Amniotic epithelial cell (primary cell): ENCODE measurements at places on chromosomes 2 and 18.

GRCh38 chr18:74950479-74950878 lies 258.5 kb downstream of the PTGR3 start:
- no peak for DNase-seq

GRCh38 chr2:100610381-100610831 lies 47.6 kb downstream of the PDCL3 start:
- peak; percentile 58 for DNase-seq

DNA sequence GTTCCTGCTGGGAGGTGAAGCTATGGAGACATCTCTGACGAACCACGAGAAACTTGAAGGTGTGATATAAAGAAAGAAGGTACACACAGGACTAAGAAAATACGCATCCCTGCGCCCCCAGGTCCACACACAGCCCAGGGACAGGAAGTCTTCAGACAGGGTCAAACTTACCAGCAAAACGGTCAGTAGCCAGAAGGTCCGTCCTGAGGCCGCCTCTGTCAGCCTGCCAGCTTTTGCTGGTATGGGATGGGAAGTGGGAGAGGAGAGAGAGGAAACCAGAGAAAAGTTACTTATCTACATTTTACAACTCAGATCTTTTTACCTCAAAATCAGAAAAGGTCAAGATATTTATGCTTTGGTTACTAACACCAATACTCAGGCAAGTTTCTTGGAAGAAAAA lies 47.2 kb downstream of the HDLBP start:
- DNase-seq = no peak

GRCh38 chr2:142521492-142521891 lies 356.0 kb upstream of the KYNU start:
- no peak for DNase-seq

- peak; percentile 21 for DNase-seq
These were observed 42.4 kb upstream of the KDM3A start for GRCh38 chr2:86398500-86399474.

- no peak for DNase-seq
These were observed 52.8 kb upstream of the SLC66A3 start for GRCh38 chr2:11102466-11102865.

DNA sequence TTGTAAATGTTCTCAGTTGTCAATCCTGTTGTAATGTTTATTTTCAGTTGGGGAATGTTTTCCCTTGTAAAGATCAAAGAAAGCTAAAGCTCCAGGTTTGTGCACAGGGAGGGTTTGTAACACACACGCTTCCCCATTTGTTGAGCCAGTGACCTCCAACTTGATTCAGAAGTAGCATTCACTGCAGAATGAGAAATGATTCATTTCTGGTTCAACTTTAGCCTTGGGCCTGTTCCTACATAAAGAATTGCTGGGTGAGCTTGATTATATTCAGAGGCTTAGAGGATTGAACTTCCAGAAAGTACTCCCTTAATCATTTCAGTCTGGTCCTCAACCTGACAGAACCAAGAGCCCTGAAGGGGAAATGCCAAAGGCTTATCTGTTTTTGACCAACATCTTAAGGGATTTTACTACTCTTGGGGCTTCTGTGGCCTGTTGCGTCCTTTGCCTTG lies 70.6 kb upstream of the CAVIN2 start:
- peak; percentile 93 for DNase-seq

DNA sequence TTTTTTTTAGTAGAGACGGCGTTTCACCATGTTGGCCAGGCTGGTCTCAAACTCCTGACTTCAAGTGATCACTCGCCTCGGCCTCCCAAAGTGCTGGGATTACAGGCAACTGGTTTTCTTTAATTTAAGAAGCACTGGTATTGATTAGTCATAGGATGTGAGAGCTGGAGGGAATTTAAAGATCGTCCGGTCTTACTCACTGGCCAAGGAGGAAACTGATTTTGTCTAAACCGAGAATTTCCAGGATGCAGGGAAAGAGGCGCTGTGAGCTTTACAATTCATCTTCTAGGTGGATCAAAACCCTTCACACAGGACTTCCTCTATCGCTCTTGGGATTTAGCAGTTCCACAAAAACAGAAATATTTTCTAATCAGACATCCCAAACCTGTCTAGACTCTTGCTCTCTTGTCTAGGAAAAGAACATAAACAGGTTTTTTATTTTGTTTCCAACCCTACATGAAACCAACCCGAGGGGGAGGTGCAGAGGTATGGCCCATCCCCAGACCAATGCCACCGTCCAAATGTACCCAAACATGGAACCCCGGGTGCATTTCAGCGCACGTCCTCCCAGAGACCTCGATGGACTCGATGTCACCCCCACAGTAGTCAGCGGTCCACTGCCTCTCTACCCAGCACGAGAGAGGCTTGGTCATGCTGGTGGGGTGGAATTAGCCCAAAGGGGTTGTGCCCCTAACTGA lies 12.5 kb upstream of the TUBB6 start:
- no peak for DNase-seq

GRCh38 chr18:30271716-30272115 lies 770.8 kb downstream of the DSC3 start:
- no peak for DNase-seq

- DNase-seq = peak; percentile 25
These were observed 13.0 kb upstream of the KLF11 start for GRCh38 chr2:10030311-10030736.

DNA sequence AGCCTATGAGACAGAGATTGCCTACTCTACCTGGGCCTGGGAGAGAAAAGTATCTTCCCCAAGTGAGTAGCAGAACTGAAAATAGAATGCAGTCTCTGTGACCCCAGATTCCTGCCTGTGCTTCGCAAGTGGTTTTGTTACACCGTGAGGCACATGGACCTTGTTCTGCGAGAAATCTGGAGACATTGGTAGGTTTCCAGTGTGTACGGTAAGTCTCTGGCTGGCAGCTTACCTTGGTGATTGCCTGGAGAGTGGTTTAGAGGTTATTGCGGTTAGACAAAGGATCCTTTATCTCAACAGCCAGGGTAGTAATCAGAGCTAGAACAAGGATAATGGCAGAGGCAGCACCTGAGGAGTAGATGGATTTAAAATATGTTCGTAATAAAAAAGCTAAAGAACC lies 606.0 kb upstream of the GCFC2 start:
- no peak for DNase-seq

GRCh38 chr2:164145093-164145987 lies 409.5 kb upstream of the FIGN start:
- peak; percentile 87 for DNase-seq

- peak; percentile 38 for DNase-seq
These were observed 934.5 kb downstream of the CNTNAP5 start for GRCh38 chr2:124959581-124959980.

- peak; percentile 77 for DNase-seq
These were observed 1.1 kb upstream of the MTA3 start for GRCh38 chr2:42567364-42567763.

DNA sequence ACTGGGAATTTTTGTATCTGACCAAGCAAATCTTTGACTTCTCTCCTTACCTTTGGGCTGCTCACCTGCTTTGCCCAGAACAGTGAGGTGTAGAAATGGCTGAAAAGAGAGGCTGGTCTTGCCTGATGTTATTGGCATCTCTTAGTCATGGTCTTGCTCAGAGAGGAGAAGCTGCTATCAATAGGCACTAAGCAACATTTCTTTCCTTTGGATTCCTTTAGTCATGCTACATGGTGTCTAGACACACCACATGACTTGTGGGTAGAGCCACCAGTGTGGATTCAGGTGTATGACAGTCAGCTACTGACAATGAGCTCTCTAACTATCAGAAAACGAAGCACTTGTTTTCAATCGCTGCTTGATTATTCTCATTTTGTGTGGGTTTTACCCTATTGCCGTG lies 341.3 kb upstream of the DCC start:
- no peak for DNase-seq

DNA sequence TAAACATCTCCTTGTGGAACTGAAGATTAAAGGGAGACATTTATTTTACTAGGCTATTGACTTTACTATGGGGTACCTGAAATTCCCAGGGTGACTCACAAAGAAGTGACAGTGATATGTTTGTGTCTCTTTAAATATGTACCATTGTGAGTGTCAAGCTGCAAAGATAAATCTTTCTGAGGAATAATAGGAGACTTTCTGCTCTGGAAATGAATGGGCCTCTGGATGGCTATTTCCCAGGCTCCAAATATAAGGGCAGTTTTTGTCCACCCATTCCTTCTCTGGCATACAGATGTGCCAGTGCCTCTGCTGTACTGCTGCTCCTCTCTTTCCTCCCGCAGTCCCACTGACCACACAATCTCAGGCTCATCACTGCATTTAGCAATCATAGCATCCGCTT lies 586.4 kb upstream of the CNTNAP5 start:
- no peak for DNase-seq

- DNase-seq = peak; percentile 38
These were observed 28.2 kb upstream of the GIGYF2 start for GRCh38 chr2:232668805-232669444.

DNA sequence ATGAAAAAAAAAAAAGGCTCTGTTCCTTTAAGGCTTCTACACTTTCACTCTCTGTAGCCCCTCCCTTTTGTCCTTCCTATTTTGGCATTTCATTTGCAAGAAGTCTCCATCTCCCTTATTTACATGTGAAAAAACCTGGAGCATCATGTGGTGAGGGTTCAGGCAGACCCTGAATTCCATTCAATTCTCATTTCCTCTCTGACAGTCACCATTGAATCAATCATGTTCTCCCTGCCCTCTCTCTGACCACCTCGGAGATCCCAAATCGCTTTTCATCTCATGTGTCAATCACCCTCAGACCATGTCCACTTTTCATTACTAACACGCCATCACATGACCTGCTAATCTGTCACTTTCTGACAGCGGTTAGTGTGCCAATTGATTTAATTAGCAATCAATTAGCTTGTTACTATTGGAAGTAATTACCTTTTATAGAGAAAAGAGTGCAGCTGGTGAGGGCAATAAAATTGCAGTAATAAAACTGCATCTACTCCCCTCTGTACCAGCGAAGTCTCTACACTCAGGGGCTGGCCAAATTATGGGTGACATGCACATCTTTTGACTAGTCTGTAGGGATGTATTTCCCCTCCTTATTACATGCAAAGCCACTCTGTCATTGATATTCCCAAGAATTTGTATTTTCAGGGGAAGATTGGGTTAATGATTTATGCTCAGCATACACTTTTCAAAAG lies 317.4 kb downstream of the EN1 start:
- no peak for DNase-seq

DNA sequence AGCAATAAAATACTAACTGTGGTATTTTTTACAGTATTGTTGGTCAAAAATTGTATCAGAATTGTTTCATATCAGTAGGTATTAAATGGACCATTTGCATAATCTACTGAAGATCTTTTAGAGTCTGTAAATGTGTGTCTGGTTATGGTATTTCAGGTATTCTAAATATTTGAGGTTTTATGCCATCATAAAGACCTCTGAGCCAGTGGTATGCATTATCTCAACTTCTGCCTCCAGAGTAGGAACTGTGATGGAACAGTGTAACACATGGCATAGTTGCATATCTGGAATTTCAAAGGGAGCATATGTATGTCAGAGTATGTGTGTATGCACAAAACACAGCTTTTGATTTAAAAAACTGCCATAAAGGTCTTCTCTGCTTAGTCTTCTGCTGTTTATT lies 15.4 kb downstream of the GREB1L start:
- peak; percentile 87 for DNase-seq

DNA sequence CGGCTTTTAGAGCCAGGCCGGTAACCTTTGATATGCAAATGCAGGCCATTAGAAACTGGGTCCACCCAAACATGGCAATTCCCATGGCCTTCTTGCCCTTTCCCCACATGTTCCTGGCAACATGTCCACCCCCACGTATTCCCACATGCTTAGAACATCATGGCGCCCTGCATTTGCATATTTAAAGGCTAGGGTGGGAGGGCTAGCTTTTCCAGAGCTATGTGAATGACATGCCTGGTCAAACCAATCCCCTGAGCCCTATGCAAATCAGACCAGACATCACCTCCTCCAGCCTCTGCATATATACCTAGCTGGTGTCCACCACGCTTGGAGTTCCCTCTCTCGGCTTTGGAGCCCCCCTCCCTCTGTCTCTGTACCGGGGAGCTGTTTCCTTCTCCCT lies 481.9 kb downstream of the CDH2 start:
- no peak for DNase-seq

DNA sequence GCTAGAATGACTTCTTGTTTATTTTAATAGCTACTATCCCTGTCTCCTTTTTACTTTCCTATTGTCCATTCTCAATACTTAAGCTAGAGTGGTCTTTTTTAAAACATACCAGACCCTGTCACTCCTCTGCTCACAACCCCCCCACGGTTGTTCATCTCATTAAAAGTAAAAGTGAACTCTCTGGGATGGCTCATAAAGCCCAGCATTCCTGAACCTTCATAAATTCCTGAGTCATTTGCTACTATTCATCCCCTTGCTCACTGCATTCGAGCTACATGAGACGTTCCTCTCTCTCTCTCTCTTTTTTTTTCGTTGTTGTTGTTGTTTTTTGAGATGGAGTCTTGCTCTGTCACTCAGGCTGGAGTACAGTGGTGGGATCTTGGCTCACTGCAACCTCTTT lies 148.7 kb upstream of the DSEL start:
- peak; percentile 59 for DNase-seq

- DNase-seq = peak; percentile 50
These were observed 112.2 kb upstream of the NABP1 start for GRCh38 chr2:191565647-191566198.

DNA sequence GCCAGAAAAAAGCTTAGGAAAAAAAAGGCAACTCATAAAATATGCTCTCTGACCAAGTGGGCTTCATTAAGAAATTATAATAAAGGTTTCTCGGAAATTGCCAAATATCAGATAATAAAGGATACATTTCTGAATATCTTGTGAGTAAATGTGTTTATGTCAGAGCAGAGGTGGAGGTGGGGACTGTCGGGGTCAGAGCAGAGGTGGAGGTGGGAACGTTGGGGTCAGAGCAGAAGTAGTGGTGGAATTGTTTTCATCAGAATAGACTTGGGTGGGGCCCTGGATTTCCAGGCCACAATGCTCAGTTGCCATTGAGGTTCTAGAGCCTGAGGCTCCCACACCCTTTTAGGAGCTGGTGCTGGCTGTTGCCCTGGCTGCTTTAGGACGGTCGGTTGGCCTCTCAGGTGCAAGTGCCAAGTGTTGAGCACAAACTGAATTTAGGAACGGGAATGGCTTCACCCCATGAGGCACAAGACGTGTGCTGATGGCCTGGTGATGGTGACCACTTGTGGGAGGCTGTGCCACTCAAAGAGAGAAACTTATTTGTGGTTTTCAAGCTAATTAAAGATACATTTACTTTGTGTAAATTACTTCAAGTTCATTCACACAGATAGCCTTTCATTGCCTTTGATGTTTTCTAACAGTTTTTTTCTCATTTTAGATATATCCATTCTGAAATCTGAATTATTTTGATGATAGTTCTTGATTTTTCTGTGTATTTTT lies 131.5 kb downstream of the ATP9B start:
- DNase-seq = no peak

GRCh38 chr2:100394111-100394641 lies 23.3 kb downstream of the CHST10 start:
- no peak for DNase-seq

DNA sequence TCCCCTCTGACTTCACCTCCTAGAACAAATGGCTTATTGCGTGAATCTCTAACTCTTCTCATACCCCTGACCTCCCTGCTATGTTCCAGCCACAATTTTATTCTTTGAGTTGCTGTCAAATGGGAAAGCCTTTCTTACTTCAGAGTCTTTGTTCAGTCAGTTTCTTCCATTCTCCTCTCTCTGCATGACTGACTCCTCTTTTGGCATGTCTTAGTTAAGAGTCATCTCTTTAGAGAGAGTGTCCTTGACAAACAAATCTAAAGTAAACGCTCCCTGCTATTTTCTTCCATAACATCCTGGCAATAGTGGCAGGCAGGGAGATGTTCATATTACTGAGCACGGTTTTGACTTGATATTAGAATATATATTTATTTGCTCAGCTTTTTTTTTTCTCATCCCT lies 170.7 kb upstream of the ERBB4 start:
- peak; percentile 37 for DNase-seq
